ENCODE measurements at places on chromosomes 12 and 14. TPM values are rescaled to one million over a fixed set of nuclear protein-coding genes. Genes with fewer than 3 reads are reported as not detected.
A peak's percentile ranks its signal among the peaks of the same experiment; 100 is the strongest.

The ARMH4 gene
- total RNA-seq: 6.6 TPM

DNA sequence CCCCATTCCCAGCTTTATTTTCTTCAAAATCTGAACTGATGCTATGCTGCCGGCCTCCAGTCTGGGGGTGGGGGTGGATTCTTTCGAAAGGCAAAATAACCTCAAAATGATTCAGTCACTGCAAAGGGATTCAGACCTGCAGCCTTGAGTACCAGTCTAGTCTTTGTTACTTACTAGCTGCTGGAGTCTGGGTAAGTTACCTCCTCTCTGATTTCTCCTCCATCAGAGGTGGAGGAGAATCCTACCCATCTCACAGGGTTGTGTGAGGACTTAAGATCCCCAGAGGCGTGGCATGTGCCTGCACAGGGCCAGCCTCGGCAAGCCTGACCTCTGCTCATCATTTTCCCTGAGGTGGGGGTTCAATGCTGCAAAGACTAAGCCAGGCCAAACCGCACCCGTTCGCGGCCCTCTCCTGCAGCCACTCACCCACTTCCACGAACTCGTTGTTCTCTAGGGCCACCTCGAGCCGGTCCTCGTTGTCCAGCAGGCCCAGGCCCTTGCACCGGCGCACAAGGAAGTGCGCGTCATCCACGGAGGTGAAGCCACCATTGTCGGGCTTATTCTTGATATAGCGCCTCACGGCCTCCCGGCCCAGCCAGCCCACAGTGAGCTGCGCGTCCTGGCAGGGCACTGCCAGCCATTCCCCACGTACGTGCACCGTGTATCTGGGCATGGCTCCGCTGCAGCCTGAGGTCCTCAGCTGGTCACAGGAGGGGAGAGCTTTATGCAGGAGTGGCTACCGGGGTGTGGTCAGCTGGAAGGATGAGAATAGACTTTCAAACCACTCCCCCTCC, 709 bp downstream of the HAL start:
- no peak for DNase-seq

The FSCB gene
- not detected for total RNA-seq

The PRKAB1 gene
- total RNA-seq: 25.4 TPM

DNA sequence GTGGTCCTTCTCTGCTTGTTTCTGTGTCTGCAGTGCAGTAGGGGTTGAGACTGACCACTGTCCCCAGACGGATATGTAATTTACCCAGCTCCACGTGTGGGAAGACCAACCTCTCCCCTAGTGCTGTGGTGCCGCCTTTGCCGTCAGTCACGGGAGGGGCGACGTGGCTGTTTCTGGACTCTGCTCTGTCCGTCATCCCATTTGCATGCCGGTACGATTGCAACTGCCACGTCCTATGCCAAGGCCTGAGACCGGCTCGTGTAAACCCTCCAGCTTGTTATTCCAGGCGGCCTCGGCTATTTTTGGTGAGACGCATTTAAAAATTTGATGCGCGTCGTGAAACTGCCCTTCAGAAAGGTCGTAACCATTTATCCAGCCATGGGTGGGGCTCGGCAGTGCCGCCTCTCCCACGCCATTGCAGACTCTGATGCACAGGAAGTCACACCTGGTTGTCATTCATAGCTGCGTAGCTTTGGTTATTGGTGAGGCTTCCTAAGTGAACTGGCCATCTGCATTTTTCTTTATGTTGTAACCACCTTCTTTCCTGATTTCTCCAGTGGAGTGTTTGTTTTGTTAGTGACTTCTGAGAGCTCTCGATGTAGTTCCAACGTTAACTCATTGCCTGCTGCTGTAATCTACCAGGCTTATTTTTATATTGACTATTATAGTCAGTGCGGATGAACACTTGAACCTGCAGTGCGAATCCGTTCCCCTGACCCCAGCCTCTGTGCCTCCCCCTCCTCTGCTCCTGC, 75.1 kb downstream of the ADGRD1 start:
- no peak for DNase-seq

The DCP1B gene
- 26.4 TPM for total RNA-seq

DNA sequence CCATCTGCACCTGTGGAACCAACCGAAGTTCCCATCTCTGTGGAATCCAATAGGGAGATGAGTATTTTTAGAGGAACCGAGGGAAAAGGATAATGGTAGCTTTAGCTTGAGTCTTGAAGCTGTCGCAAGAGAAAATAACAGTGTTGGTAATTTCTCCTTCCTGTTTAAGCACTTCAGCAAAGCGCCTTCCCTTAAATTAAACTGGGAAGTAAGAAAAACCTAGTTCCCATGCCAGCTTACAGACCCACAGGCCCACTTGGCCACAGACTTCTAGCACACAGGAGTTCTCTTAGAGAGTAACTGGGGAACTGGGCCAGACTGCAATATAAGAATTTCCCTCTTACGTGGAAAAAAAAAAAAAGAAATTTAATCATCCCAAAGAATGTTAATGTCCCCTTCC, 223.8 kb downstream of the EFCAB11 start:
- DNase-seq: no peak

GRCh38 chr12:76792828-76793227, 28.9 kb downstream of the ZDHHC17 start:
- no peak for DNase-seq

- DNase-seq: no peak
These were observed 101.9 kb downstream of the RIN3 start for GRCh38 chr14:92615451-92615850.

DNA sequence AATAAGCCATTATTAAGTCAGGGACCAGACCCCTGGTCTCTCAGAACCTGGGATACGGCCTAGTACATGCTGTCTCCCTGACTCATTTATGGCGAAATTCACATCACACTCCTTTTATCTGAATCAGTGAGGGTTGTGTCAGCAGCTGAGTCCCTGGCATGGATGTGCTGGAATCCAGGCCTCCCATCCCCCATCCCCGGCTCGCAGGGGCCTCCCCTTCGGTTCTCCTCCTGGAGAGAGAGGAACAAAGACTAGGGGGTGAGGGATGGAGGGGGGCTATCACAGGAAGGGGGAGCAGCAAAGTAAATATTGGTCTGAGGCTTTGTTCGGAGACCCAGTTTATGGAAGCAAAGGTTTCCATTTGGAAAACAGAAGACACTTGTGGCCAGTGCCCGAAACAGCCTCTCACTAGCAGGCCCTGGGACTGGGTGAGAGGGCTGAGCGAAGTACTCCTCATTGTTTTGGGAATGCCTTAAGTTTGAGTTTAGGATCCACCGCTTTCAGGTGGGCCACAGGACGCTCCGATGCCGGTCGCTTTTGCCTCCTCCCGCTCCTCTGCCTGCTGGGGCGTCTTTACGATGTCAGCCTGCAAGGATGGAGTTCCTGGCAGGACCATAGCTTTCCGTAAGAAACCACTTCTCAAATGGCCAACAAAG, 145.0 kb downstream of the PRKCH start:
- DNase-seq: no peak

The KRT73 gene
- total RNA-seq: not detected

DNA sequence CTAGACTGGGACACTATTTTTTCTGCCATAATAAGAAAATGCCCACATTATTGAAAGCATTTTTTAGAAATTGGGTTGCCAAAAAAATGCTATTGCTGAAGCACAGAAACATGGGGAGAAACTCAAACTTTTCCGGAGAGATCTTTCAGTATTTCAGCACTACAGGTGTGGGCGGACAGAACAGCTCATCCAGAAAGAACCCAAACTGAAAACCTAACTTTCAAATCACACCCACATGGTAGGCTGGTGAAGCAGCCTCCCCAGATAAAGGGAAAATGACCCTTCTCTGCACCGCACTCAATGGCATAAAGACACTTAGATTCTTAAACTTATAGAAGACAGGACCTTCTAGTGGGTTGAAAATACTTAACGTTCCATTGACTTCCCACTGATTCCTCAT, 62.3 kb upstream of the TMPO start:
- DNase-seq: no peak

The SMCO2 gene
- 0.88 TPM for total RNA-seq

The GIT2 gene
- total RNA-seq: 65.6 TPM

The TSFM gene
- 25.3 TPM for total RNA-seq

- DNase-seq: no peak
These were observed 269.7 kb upstream of the FAR2 start for GRCh38 chr12:28879379-28879778.

- no peak for DNase-seq
These were observed 35.9 kb upstream of the KCNMB4 start for GRCh38 chr12:70330158-70330557.

- no peak for DNase-seq
These were observed 139.1 kb downstream of the SPTSSA start for GRCh38 chr14:34322940-34323418.

The FOXJ2 gene
- 11.3 TPM for total RNA-seq

GRCh38 chr12:15800278-15800677, 11.1 kb upstream of the EPS8 start:
- no peak for DNase-seq

The LBHD2 gene
- total RNA-seq: not detected

DNA sequence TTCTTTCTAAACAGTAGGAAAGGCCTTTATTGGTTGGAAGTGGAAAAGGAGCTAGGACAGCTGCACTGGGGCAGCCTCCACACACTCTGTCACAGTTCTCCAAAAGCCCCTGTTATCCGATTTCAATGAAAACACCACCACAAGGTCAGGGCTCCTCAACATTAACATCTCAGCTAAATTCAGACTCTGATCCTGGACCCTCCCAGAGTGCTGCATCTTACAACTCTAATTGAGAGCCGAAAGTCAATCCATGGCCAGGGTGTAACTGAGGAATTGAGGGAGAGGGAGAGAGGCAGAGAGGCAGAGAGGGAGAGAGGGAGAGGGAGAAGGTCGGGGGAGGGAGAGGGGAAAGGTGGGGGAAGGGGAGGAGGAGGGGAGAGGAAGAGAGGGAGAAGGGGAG, 32.1 kb downstream of the DICER1 start:
- no peak for DNase-seq

GRCh38 chr12:68170726-68171125, 11.2 kb upstream of the IFNG start:
- DNase-seq: no peak

GRCh38 chr12:117507548-117507947, 146.1 kb upstream of the NOS1 start:
- DNase-seq: no peak

The LRRC9 gene
- not detected for total RNA-seq

DNA sequence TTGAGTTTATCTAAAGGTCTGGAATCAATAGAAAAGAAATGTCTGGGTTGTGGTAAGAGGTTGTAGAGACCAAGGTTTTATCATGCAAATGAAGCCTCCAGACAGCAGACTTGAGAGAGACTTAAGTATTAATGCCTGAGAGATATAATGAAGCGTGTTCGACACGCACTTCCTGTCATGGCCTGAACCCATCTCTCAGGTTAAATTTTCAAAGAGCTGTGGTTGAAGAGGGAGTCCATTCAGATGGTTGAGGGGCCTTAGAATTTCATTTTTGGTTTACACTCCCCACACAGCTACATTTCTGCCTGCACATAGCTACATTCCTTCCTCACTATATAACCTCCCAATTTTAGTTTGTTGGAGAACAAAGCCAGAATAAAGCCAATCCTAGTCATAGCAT, 10.1 kb upstream of the CLEC12A start:
- no peak for DNase-seq

The PHLDA1 gene
- total RNA-seq: 147 TPM

DNA sequence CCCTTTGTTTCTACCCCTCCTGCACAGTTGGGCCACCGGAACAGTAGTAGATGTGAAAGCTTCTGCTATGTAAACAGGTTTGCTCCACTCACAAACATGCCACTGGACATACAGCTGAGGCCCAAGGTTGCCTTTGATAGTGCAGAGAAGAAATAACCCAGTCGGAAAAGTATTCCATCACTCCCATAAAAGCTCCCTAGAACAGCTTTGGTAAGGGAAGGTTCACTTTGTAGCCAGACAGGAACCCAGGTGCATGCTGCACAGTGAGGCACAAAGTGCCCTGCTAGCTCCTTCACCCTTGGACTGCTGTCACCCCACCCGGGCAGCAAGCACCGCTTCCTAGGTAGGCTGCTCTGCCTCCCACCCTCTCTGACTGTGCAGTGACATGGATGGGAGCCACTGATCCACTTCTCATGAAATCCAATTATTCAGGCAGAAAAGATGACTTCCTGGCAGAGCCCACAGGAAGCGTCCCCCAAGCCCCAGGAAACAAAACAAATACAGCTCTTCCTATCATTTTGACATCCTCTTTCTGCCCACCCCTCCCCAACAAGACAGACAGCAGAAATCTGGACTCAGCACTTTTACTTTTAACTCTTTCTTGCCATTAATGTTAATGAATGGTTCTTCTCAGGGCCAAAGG, 100.2 kb downstream of the SRGAP1 start:
- no peak for DNase-seq

GRCh38 chr12:125159702-125160101, 94.5 kb downstream of the AACS start:
- DNase-seq: no peak

DNA sequence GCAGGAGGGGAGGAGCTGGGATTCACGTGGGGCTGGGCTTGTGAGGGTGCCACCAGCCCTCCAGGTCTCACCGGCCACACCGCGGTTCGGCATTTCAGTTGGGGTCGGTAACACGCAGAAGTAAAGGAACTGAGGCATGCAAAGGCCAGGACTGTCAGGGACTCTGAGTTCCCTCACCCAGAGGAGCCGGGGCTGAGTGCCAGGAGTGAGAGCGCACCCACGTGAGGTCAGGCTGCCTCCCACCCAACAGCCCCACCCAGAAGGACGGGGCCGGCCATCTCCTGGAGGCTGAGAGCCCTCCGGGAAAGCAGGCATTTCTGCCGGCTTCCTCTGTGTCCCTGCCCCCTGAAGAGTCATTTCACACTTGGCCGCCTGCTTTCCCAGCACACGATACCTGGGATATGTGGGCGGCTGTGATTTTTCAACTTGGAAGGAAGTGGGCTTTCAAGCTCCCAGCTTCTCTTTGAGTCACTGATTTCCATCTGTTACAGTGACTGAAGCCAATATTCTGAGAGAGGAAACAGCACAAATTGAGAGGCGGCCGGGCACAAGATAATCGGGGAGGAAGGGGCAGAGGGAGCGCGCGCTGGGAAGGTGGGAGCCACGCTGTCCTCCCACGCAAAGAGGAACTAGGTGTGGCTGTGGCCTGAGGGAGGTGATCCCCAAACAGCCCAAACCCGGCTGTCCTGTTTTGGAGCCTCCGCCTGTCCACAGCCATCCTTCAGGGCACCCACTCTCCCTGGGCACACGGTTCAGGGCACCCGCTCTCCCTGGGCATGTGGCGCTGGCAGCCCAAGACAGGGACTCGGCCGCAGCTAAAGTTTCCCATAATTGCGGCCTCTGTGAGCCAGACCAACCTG, 19.0 kb downstream of the GALNT9 start:
- DNase-seq: no peak

- no peak for DNase-seq
These were observed 134.8 kb upstream of the FUT8 start for GRCh38 chr14:65277580-65278270.

- DNase-seq: peak; percentile 39
These were observed 11.4 kb upstream of the BCAT1 start for GRCh38 chr12:24960222-24960855.

DNA sequence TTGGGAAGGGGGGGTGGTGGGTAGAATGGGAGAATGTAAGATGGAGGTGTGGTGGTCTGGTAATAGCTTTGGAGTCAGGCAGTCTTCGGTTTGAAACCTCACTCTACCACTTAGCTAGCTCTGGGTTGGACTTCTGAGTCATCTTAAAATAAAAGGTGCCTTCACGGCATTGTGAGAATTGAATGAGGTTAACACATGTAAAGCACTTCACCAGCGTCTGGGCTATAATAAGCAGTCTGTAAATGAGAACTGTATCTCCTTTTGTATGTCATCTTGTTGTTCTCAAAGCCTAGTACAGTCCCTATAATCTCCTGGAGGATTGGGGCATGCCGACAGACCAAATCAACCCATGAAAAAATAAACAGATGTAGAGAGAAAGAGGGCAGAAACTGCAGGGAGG, 11.2 kb downstream of the C2CD5 start:
- DNase-seq: no peak

GRCh38 chr14:37819155-37820015, 224.0 kb downstream of the TTC6 start:
- DNase-seq: no peak

- no peak for DNase-seq
These were observed 1.1 kb downstream of the SLC6A15 start for GRCh38 chr12:84911271-84912197.

All from glomerular endothelial cell (primary cell).